Activated T-cell treated with anti-CD3 and anti-CD28 coated beads for 4 hours (primary cell): ENCODE measurements at places on chromosomes 3 and 15.

DNA sequence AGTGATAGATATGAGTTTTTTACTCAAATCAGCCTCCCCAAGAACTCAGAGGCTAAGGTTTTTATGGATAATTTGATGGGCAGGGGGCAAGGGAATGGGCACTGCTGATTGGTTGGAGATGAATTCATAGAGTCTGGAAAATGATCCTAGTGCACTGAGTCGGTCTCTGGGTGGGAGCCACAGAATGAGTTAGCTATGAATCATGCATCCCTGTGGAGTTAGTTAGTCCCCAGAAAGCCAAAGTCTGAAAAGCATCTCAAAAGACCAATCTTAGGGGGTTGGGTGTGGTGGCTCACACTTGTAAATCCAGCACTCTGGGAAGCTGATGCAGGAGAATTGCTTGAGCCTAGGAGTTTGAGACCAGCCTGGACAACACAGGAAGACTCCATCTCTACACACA, 516.1 kb downstream of the AGBL1 start:
- no peak for DNase-seq

- no peak for DNase-seq
Measured at GRCh38 chr3:74415731-74416130, 198.7 kb downstream of the CNTN3 start.

- DNase-seq, result no peak
Measured at GRCh38 chr15:87207990-87208580, 1048.5 kb downstream of the NTRK3 start.

DNA sequence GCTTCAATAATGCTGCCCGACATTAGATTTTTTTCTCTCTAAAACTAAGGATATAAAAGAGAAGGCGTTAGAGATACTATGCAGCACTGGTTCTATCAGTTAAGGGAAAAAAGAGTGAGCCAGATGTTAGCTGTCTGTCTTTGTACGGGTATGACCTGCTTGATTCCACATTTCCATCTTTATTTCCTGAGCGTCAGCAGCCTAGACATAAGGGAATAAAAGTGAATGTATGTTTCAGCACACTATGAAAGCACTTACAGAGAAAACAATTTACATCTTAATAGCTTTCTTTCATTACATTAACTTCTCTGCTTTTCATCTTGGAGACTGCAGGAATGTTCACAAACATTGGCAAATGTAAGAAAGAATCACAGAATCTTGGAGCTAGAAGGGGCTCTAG, 319.3 kb downstream of the CTNNB1 start:
- DNase-seq, result no peak

GRCh38 chr3:16448639-16449070, 64.8 kb downstream of the RFTN1 start:
- no peak for DNase-seq

DNA sequence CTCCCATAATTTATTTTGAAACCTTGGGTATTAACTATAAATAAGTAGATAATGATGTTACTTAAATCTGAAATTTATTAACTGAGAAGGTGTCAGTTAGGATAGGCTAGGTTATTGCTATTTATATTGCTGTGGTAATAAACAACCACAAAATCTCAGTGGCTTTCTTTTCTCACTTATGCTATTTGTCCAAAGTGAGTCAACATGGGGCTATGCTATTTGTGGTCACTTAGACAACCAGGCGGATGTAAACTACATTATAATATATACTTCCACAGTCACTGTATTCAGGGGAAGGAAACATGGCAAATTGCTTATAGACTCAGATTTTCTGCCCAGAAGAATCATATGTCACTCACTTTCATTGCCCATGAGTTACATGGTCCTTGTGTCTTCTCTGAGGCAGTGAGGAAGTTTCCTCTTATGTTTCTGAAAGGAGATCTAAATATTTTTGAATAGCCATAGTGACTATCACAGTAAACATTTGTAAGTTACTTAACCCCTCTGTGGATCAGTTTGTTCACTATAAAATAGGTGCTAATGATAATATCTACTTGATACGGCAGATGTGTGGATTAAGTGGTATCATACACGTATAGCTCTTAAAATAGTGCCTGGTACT, 19.8 kb downstream of the HMG20A start:
- DNase-seq, result no peak

GRCh38 chr3:15211937-15212336, 5.9 kb downstream of the CAPN7 start:
- DNase-seq, result no peak

DNA sequence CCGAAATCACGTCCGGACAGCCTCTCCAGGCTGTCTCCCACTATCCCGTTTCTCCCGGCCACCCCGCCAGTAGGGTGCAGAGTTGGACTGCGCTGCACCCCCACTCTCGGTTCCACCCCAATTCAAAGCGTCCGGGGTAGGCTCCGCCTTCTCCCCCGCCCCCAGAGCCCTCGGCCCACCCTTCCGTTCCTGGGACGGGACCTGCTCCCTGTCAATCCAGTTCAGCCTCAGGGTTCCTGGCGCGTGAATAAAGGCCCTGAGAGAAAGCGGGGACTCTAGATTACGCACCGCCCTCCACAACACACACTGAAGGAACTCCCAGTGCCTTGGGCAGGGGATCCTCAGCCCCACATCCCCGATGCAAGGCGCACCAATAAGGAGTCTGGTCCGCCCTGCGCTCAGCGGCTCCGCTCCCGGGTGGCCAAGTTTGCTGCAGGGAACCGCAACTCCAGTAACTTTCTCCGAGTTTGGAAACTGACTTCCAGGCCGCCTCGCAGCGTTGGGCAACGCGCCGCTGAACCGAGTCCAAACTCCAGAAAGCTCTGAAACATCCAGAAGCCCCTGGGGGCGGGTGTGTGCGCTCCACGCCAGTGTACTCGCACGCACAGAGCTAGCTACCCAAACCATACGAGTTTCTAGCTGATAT, 1.9 kb downstream of the ADAMTS9 start:
- no peak for DNase-seq

DNA sequence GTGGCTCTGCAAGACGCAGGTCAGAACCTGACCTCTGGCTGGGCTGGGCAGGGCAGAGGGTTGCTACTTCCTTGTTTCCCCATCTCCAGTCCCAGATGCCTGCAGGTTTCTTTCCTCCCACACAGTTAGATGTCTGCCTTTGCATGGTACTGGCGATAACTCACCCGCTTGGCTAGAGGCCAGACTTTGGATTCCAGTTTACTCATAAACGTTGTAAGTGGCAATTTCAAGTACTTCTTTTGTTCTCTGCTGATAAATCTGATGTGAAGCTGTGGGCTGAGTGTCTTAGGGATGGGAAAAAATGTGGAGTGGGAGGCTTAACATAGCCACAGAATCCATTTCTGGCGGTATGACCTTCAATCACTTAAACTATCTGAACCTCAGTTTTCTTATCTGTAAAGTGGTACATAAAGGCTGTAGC, 194.2 kb downstream of the EBLN2 start:
- no peak for DNase-seq

DNA sequence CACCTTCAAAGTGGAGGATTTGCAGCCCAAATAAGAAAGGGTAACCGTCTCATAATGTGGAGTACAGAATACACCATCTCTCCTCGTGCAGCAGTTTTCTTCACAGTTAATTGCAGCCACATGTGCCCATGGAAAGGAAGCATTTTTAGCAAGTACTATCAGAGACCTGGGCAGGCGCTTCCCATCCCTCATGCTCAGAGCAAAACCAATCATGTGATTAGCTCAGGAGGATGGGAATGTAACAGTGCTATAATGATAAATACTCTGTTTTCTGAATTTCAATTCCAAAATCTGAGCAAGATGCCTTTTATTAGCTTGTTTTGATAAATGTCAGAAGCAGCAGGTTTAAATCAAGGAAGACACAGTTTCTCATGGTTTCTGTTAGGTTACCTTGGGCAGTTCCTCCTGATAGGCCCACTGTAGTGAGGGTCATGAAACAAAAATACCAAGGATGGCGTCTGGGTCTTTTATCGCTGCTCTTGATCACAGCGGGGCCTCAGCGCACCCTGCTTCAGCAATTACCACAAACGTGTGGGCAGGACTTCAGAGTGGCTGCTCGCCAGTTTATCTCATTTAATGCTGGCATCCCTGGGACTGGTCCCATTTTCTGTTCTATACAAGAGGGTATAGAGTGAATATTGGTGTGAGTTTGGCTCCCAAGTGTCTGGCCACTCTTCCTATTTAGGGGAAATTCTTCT, 92.6 kb upstream of the VGLL4 start:
- no peak for DNase-seq

- DNase-seq, result no peak
Measured at GRCh38 chr3:169513672-169514071, 149.8 kb downstream of the MECOM start.

GRCh38 chr3:130915567-130916292, 21.8 kb downstream of the ATP2C1 start:
- no peak for DNase-seq

DNA sequence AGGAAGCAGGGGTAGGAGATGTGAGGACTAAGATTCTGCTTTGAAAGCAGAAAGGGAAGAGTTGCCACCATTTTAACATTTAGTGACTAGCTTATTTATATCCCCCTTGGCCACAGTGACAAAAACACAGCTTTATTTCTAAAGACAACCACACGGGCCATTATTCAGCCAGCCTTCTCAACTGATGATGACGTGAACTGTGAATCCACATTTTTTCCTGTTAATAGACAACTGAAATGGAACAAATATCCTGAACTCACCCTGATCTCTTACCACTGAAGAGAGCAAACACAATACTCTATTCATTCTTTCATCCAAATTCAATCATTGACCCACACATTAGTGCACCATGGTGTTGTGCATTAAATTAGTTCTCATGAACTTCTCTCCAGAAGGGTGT, 145.1 kb downstream of the TNIK start:
- DNase-seq, result no peak

GRCh38 chr3:59542276-59542675, 492.5 kb upstream of the CFAP20DC start:
- DNase-seq, result no peak

- DNase-seq, result no peak
Measured at GRCh38 chr3:114499976-114500375, 206.1 kb downstream of the TIGIT start.

DNA sequence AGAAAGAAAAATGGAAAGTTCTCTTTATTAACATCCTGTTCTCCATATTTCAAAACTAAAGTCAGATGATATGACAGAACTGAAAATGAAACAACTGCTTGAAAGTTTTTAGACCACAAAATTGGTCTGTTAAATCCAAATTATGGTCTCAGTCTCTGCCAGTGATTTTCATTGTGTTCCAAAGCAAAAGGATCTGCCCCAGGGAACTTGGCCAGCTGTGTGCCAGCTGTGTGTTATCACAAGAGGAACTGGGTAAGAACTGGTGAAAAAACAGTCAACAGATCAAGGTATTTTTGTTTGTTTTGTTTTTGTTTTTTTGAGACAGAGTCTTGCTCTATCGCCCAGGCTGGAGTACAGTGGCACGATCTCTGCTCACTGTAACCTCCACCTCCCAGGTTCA, 323.3 kb downstream of the CTNNB1 start:
- no peak for DNase-seq

DNA sequence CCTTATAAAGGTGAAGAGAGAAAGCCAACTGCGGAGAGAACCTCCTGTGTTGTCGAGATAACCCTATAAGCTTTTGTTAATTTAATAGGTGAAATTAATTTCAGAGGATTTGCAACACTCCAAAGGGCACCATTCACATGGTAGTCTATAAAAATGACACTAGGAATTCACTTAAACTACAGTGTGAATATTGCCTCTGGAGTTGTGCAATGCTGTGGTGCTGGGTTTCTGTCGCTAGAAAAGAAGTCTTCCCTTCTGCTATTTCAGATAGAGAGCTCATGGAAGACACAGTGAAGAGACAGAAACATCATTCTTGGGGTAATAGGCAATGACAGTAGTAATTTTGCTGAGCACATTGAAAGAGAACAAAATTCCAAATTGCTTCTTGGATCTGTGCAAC, 28.8 kb upstream of the PROK2 start:
- DNase-seq, result no peak

- no peak for DNase-seq
Measured at GRCh38 chr3:11498646-11499045, 145.1 kb downstream of the VGLL4 start.

DNA sequence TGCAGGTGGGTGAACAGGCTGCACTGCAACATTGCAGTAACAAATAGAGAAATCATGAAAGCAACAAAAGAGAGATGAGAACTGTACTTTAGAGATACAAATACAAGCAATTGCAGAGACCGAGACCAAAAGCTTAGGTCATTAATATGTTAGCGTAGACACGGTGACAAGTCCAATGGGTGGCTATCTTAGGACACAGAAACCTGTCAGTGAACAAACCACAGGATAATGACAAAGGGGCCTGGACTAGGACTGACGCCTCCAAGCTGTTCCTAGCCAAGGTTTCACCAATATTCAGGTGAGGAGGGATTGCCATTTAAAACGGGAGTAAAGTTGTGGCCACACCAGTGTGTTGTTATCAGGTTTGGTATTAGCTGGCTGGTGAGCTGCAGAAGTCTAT, 41.7 kb upstream of the BLM start:
- DNase-seq, result no peak

DNA sequence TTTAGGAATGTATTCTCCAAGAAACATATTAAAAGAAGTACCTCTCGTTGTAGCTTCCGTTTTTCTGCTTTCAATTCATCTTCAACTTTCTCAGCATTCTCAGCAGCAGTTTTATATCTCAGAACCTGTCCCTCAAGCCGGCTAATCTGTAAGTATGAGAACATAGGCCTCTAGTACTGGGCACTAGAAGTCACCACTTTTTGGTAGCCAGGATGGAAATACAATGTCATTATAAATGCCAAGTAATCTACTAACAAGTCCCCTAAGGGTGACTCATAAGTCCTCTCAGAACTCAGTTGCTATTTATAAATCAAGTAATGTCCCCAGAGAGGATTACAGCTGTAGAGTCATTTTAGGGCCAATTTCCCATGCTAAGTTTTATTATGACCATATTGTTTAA, 61.1 kb downstream of the MLH1 start:
- DNase-seq, result no peak

GRCh38 chr15:80597076-80597475, 98.0 kb upstream of the ABHD17C start:
- no peak for DNase-seq

DNA sequence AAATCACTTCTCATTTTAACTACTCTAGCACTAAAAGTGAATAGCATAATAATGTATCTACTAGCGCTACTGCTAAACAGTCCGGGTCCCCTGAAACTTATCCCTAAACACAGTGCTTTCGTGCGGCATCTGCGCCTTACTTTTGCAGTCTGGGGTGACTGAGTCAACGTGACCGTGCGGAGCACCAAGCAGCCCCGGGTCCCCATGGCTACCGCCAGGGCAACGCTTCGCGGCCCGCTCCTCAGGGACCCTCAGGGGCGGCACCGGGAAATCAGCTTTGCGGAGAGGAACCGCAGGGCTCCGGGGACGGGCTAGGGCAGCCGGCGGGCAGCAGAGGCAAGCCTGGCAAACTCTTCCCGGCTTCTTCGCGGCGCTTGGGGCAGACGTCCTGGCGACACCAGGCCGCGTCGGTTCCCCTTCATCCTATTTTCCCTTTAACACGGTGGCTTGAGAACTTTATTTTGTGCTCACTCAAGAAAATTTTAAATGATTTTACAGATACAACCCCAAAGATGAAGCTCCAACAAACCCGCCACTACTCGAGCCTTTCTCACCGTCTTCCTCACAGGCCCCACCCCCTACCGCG, 757 bp upstream of the DIPK2A start:
- peak; percentile 25 for DNase-seq

GRCh38 chr15:100252779-100253417, 88.9 kb downstream of the ADAMTS17 start:
- no peak for DNase-seq
